Hematopoietic multipotent progenitor cell treated with erythropoietin and hydrocortisone succinate and interleukin-3 and kit ligand, for 17 days (in vitro differentiated cells): ENCODE measurements at places on chromosomes 4 and X.
A peak's percentile ranks its signal among the peaks of the same experiment; 100 is the strongest.

GRCh38 chr4:186144946-186145569, 40.6 kb downstream of the FAM149A start:
- DNase-seq: no peak

GRCh38 chr4:10168151-10168550, 51.6 kb upstream of the WDR1 start:
- DNase-seq: no peak

DNA sequence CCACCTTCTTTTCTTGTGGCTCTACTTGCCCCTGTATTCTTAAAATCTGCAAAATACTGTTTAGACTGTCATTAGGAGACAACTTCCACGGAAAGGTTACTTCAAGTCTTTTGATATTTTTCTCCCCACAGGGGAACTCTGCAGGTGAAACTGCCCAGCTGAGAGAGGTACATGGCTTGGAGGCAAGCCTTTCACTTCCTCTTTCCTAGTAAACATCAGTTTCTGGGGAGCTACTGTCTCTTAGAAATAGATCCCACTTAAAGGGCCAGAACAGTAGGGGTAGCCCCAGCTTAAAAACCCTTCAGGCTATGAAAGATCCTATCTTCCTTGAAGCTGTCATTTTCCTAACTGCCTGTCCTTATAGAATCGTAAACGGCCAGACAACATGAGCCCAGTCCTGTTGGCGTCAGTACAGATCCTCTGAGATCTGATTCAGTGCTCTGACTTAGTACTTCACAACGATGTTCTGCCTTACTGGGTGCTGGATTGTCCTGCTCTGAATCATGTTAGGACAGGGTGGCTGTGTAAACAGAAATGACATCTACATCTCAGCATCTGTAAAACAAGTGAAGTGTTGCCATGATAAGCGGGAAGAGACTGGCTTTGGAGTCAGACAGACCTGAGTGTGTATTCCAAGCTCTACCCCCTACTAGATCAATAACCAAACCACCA, 102.1 kb downstream of the ITIH6 start:
- DNase-seq: no peak

DNA sequence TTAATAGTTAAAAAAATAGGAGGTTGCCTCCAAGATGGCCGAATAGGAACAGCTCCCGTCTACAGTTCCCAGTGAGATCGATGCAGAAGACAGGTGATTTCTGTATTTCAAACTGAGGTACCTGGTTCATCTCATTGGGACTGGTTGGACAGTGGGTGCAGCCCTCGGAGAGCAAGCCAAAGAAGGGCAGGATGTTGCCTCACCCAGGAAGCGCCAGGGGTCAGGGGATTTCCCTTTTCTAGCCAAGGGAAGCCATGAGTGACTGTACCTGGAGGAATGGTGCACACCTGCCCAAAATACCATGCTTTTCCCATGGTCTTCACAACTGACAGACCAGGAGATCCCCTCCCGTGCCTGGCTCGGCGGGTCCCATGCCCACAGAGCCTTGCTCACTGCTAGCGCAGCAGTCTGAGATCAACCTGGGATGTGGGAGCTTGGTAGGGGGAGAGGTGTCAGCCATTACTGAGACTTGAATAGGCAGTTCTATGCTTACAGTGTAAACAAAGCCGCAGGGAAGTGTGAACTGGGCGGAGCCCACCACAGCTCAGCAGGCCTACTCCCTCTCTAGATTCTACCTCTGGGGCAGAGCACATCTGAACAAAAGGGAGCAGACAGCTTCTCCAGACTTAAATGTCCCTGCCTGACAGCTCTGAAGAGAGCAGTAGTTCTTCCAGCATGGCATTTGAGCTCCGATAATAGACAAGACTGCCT, 47.5 kb downstream of the PPA2 start:
- no peak for DNase-seq

DNA sequence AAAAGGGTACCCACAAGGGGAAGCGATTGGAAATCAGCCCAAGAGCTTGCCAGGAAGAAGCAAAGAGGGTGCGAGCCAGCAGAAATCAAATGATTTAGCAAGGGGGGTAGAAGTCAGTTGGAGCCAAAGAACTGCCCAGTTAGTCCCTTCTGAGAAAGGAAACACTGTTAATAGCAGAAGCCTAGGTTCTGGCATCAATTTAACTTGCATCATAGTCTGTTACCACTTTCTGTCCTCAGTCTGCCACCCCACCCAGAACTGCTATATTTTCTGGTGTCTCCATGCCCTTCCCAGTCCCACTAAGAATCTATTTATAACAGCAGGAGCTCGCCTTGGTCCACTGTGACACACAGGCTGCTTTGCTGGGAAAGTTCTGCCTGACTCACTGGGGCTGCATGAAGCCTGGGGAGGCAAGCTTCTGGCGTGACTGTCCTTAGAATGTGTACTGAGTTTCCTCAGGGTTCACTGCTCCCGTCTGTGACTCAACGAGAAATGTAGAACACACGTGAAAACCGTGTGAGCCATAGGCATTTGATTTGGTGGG, 157.8 kb upstream of the TTC29 start:
- DNase-seq: no peak

DNA sequence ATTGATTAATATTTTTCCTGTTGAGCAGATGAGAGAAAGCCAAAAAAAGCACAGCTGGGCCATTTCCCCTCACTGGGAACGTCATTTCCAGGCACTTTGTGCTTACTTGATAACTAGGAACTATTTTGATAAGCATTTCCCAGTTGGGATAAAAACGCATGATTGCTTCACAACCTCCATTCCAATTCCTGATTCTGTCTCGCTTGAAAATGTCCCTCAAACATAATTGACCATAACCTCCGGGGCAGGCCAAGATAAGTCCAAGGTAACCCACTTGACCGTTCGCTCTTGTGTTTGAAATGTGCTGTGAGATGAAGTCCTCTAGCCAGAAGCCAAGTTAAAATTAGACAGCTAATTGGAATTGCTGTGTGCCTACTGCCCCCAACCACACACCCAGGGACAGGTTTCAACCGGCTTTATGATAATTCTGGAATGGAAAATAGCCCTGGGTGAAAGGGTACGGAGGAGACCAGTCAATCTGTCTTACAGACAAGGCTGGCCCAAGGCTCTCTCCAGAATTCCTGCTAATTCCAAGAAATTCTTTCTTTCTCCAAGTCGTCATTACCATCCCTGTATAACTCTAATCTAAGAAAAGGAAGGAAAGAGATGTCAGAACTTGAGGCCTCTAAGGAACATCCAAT, 137.1 kb downstream of the MID1 start:
- DNase-seq: no peak

GRCh38 chrX:56795309-56795868, 66.3 kb downstream of the NBDY start:
- no peak for DNase-seq

GRCh38 chr4:156169011-156169410, 215.3 kb upstream of the CTSO start:
- no peak for DNase-seq

- no peak for DNase-seq
Observed at GRCh38 chr4:2617955-2618354, 81.5 kb downstream of the FAM193A start.

DNA sequence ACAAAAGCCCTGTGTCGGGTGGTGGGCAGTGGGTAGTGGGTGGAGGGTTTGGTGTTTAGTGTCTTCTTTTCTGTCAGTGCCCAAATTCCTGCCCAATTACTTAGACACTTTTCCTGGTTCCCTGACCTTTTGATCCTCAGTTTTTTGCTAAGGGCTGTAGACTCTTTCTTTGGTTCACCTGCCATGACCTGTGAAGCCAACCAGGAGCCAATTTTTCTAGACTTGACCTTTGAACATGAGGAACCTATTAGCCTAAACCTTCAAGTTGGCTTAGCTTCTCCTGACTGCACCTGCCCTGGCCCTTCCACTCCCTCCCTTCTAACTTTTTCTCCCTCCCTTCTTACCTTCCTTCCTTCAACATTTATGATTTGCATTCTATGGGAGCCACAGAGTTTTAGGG, 94.5 kb downstream of the MID1IP1 start:
- no peak for DNase-seq

DNA sequence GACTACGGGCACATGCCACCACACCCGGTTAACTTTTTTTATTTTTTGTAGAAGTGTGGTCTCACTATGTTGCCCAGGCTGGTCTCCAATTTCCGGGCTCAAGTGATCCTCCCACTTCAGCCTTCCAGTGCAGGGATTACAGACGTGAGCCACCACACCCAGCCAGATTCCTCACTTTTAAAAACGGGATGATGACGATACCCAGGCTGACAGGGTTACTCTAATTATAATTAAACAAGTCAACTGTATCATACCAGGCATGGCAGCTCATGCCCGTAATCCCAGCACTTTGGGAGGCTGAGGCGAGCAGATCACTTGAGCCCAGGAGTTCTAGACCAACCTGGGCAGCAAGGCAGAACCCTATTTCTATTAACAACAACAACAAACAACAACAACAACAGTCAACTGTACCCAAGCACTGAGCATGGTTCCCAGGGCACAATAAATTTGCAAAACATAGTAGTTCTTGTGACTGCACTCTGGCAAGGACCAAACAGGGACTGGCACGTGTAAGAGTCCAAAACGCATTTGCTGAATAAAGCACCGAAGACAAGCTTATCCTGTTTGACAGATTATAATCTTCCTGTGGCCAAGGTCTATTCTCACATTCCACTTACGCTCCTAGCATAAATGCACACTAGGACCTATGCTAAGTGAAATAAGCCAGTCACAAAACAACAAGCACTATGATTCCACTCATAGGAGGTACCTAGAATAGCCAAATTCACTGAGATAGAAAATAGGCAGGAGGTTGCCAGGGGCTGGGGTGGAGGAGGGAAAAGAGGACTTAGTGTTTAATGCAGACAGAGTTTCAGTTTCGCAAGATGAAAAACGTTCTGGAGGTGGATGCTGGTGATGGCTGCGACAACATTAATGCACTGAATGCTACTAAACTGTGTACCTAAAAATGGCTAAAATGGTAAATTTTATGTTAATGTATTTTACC, 77.5 kb downstream of the IRF2 start:
- DNase-seq: no peak

GRCh38 chr4:98657531-98658286, 702 bp downstream of the TSPAN5 start:
- peak; percentile 78 for DNase-seq
